ENCODE measurements at places on chromosomes 4 and X. TPM values are rescaled to one million over a fixed set of nuclear protein-coding genes. Genes with fewer than 3 reads are reported as not detected.
A peak's percentile ranks its signal among the peaks of the same experiment; 100 is the strongest.

DNA sequence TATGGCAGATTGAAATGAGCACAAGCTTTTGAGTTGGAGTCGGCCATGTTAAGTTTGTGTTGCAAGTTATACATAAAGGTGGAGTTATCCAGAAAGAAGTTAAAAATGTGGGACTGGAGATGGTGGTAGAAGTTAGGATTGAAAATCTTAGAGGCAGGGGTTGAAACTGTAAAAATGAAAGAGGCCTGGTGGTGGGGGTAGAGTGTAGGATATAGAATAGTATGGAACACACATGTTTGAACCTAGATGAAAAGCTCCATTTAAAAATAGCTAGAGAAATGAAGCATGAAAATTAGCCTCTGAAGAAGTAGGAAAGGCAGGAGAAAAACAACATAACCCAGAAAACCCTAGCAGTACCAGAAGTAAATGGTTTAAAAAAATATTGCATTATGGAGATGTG, 131.8 kb upstream of the ENPEP start:
- no peak for DNase-seq
- no peak overlapping the region for H3K27ac ChIP-seq
- peaks cover 27% of the 10 kb centered on the region for H3K27me3 ChIP-seq

Gene PTPN13
- total RNA-seq = 0.25 TPM

GRCh38 chr4:130603043-130603442, 1507.1 kb downstream of the C4orf33 start:
- no peak overlapping the region for H3K4me3 ChIP-seq
- no peaks in the 10 kb centered on the region for H3K4me1 ChIP-seq
- H3K27ac ChIP-seq = no peak overlapping the region
- DNase-seq = no peak
- H3K36me3 ChIP-seq = no peaks in the 10 kb centered on the region

DNA sequence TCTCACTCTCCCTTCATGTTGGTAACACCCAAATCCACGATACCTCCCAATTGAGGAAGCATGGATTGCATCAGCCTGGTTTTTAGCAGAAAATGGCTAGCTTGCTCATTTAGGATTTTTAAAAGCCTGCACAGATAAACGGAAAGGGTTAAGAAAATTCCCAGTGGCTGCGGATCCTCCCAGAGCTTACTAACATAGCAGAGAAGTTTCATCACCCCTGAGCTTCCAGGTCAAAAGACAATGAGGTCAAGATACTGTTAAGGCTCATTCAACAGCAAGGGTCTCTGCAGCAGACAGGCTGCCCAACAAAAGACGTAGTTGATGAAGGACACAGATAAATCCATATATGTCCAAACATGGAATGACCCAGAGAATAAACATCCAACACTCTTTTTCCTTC, 220.2 kb downstream of the ASMT start:
- H3K4me1 ChIP-seq = no peaks in the 10 kb centered on the region
- no peak overlapping the region for H3K27ac ChIP-seq
- H3K4me3 ChIP-seq = no peak overlapping the region
- DNase-seq = no peak
- H3K36me3 ChIP-seq = no peaks in the 10 kb centered on the region
- no peaks in the 10 kb centered on the region for H3K27me3 ChIP-seq

DNA sequence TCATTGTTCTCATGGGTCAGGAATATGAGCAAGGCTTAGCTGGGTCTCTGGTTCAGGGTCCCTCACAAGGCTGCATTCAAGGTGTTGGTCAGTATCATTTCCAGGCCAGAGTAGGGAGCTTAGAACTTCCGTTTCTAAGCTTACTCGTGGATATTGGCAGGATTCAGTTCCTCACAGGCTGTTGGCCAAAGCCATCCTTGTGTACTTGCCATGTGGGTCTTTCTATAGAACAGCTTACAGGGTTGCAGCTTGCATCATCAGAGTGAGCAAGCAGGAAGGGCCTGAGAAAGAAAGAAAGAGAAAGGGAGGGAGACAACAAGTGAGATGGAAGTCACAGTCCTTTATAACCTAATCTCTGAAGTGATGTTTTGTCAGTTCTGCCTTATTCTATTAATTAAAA, 5.1 kb upstream of the LIMCH1 start:
- H3K27me3 ChIP-seq = no peaks in the 10 kb centered on the region
- no peak for DNase-seq
- H3K36me3 ChIP-seq = no peaks in the 10 kb centered on the region
- no peaks in the 10 kb centered on the region for H3K4me1 ChIP-seq
- no peak overlapping the region for H3K27ac ChIP-seq

DNA sequence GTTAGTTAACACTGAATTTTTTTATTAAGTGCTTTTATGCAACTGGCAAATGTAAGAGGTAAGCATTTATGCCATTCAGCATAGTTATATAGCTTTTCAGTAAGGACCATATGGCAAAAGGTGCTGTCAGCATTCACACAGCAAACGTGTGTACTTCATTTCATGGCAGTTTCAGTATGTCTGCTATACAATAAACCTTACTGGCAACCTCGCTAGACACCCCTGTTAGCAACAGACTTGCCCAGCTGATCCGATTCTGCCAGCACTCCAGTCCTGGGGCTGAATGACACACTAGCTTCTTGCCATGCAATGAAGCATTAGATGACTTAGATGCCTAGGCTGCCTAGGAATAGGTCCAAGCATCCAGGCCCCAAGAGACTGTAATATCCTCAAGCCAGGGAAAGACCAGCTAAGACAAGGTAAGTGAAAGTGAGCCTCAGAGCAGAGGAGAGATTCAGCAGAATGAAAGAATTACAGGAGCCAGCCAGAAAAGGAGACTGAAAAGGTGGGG, 47.3 kb upstream of the DOCK11 start:
- H3K36me3 ChIP-seq = peaks cover 14% of the 10 kb centered on the region
- DNase-seq = no peak
- no peaks in the 10 kb centered on the region for H3K27me3 ChIP-seq
- H3K4me3 ChIP-seq = no peak overlapping the region

DNA sequence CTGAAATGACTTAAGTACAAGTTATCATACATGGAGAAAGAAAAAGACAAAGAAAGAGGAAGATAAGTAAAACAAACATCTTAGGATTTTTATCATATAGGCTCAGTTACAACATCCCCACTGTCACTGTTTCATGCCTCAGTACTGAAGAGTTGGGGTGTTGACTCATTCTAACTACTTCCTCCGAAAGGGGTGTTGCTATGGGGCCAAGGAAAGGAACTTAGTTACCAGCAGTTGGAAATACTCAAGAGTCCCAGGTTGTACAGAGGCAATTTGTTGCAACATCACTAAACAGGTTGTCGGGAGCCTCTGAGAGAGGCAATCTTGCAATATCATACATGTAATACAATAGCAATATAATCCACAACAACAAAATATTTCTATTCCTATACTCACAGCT, 1264.7 kb downstream of the PCDH7 start:
- no peak overlapping the region for H3K27ac ChIP-seq
- no peak for DNase-seq
- H3K36me3 ChIP-seq = no peaks in the 10 kb centered on the region
- H3K4me3 ChIP-seq = no peak overlapping the region

Gene GABRG1
- not detected for total RNA-seq

Gene MAGEC1
- not detected for total RNA-seq

- DNase-seq = no peak
- H3K27ac ChIP-seq = no peak overlapping the region
- peaks cover 32% of the 10 kb centered on the region for H3K27me3 ChIP-seq
- H3K4me3 ChIP-seq = peak overlapping the region; percentile 75
- no peaks in the 10 kb centered on the region for H3K36me3 ChIP-seq
Measured at GRCh38 chr4:118889312-118889691, 648 bp downstream of the SYNPO2 start.

DNA sequence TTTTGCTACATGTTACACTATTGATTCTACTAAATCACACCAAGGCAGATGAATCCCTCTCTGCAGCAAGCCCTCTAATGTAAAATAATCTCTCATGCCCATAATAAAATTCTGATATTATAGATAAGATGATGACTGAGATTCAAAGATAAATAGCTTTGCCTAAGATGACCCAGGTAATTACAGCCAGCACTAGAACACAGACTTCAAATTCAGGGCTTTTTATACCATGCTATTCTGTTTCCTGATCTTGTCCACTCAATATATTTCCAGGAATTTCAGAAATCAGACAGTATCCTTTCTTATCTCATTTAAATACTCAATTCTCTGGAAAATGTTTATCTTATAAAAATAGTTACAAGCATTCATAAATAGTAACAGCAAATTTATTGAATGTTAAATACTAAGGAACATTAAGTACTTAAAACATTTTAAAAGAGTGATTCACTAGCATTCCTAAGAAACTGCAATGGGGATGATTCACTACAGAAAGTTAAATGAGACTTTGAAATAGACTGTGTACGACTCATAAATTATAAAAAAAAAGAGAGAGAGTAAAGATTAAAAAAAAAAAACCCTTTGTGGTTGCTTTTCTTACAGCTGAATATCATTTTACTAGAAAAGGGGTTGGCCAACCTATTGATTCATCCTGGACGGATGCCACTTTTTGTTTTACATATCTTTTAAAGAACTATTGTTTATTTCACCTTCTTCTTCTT, 45.8 kb upstream of the IL21 start:
- peak overlapping the region; percentile 60 for H3K4me3 ChIP-seq
- peak overlapping the region; percentile 78 for H3K27ac ChIP-seq
- H3K4me1 ChIP-seq = peaks cover 70% of the 10 kb centered on the region

Gene VEGFC
- total RNA-seq = 0.11 TPM

GRCh38 chr4:23874536-23874901, 15.3 kb downstream of the PPARGC1A start:
- H3K27ac ChIP-seq = no peak overlapping the region
- H3K27me3 ChIP-seq = no peaks in the 10 kb centered on the region
- DNase-seq = no peak
- no peak overlapping the region for H3K4me3 ChIP-seq

DNA sequence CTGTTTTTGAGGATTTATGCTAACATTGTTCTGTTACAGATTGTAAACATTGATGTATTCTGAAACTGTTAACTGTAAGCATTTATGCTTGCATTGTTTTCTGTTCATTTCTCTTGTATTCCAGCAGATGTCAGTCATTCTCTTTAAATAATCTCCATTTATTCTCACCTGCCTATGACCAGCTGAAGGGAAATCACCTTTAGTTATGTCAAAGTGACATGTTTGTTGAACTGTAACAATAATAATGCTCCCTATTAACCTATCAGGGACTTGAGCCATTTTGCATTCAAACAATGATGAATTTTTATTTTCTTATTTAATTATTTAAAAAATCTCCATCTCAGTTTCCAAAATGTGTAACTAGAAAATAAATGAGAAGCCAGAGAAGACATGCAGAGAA, 58.0 kb downstream of the SPCS3 start:
- no peak overlapping the region for H3K4me3 ChIP-seq
- no peaks in the 10 kb centered on the region for H3K36me3 ChIP-seq
- no peaks in the 10 kb centered on the region for H3K4me1 ChIP-seq
- H3K27me3 ChIP-seq = peaks cover 6% of the 10 kb centered on the region

Gene RIBC1
- 0.90 TPM for total RNA-seq

DNA sequence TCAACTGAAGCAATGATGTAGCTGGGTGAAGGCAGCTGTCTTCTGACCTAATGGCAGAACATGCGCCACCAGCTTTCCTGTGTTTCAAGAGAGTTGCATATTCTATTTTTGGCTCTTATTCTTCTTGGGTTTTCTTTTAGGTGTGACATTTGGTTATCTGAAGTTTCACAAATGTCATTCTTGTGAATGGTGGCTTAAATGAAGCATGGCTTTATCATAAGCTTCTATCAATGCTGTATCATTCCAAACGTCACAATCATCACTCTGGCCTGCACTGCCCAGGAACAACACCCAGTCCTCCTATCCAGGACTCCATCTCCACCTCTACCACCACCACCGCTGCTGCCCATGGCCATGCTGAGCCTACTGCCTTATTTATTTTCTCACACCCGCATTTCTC, 69.7 kb upstream of the WWC2 start:
- no peaks in the 10 kb centered on the region for H3K36me3 ChIP-seq
- no peak overlapping the region for H3K27ac ChIP-seq
- no peaks in the 10 kb centered on the region for H3K27me3 ChIP-seq
- H3K4me3 ChIP-seq = no peak overlapping the region

Data from activated T-helper 2 cell treated with anti-CD3 and anti-CD28 coated beads, Interferon-gamma antibody, Interleukin-2, Interleukin-4, amounts not matched to agents 10 μg/mL and 5 μg/mL and 100 μg/mL, durations not matched to agents 14 hours and 24 hours and 36 hours (primary cell).